ENCODE measurements at places on chromosomes 7 and 10.

DNA sequence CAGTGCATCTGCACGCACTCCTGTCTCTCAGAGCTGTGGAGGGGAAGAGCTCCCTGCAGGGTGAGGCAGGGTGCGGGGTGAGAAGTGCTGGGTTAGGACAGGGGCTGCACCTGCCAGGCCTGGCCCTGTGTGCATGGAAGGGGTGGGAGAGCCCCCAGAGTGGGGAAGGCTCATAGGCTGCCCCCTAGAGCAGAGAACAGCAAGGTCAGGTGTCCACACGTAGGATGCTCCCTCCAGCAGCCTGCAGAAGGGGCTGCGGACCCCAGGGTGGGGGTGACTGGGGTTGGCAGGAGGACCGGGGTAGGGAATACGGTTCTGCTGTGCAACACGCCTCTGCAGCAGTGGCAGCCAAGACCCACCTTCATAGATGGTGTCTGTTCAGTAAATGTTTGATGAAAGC lies 208.6 kb downstream of the PTPRN2 start:
- no peak for DNase-seq

DNA sequence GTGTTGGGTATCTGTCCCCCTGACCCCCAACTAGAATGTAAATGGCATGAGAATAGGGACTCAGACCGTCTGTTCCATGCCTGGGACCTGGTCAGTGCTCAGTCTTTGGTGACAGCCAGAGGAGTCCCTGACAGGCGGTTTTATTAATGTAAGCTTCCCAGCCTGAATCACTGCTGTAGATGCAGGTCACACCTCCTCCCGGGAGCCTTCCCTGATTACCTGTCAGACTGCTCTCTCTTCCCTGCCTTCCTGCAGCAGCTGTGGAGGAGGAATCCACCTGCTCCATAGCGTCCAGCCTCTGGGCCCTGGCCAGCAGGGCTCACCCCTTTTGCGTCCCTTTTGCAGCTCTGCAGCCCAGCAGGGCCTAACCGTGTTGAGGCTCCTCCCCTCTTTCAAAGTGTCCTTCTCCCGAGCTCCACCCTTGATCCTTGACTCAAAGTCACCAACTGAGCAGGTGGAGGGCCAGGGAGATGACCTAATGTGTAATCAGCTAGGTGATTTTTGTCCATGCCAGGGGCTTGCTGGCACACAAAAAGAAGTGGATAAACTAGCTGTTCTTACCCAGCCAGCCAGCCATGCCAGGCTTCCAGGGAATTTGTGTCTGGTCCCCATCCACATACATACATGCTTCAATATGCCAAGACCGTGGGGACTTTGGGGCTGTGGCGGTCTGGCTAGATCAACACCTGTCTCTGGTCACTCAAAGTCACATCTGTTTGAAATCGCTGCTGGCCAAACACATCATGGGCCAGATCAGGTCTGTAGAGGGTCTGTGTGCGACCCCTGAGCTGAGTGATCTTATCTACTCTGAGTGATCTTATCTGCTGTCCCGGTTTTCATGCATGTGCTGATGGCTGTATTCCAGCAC lies 195.1 kb downstream of the CCDC3 start:
- no peak for DNase-seq

DNA sequence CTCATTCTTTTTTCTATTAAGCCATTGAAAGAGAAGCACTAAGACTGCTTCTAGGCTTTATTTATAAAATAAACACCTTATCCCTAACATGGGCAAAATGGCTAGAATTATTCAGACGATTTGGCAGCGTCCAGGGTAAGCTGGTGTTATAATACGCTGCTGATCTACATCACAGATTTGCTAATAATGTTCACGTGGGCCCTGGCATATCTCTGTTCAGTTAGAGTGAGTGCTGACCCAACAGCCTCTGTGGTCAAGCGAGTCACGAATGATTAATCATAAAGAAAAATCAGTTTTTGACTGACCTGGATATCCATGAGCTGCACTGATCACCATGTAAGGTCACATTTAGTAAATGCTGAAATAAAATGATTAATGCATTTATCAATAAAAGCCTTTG lies 28.4 kb upstream of the CBLL1 start:
- no peak for DNase-seq

DNA sequence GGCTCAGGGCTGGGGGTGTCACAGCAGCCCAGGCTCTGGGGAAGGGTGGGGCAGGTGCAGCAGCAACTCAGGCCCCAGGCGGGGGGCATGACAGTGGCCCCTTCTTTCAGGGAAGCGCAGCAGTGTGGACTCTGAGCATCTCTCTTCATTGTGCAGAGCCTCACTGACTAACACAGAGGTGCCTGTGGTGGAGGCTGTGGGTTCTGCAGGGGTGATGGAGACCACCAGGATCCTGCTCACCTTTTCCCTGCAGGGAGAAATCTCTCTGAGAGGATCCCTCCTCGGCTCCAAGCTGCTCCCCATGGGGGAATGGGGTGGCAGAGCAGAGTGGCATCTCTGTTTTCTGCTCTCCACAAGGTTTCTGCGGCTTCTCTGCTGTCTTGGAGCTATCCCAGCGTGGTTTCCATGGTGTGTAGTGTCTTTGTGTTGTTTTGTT lies 37.8 kb upstream of the SHH start:
- no peak for DNase-seq

- DNase-seq: no peak
Measured at GRCh38 chr10:122239578-122240257, 31.4 kb upstream of the BTBD16 start.

GRCh38 chr7:43108255-43109011 lies 4.0 kb upstream of the HECW1 start:
- DNase-seq: peak; percentile 35

- DNase-seq: no peak
Measured at GRCh38 chr10:131792011-131792651, 108.7 kb upstream of the PPP2R2D start.

- no peak for DNase-seq
Measured at GRCh38 chr10:99938563-99938962, 71.2 kb downstream of the DNMBP start.

- DNase-seq: no peak
Measured at GRCh38 chr10:117552156-117552631, 9.6 kb downstream of the EMX2 start.

- DNase-seq: no peak
Measured at GRCh38 chr10:24518981-24519597, 204.6 kb downstream of the ARHGAP21 start.

DNA sequence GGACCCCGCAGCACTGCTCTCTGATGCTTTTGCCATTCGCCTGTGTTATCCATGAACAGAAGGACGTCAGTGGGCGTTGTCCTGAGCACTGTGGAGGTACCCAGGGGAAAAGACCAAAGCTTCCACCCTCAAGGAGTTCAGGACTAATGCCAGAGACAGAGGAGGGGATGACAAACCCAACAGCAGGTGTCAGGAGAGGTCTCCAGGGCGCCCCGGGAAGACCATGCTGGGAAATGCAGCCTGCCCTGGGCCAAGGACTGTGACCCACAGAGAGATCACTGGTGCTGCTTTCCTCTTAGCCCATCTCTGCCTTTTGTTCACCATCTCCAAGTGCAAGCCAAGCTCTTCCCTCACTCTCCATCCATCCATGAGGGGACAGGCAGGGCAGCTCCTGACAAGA lies 166.8 kb upstream of the PFKP start:
- DNase-seq: no peak

- DNase-seq: no peak
Measured at GRCh38 chr10:71277914-71278665, 41.0 kb upstream of the SLC29A3 start.

DNA sequence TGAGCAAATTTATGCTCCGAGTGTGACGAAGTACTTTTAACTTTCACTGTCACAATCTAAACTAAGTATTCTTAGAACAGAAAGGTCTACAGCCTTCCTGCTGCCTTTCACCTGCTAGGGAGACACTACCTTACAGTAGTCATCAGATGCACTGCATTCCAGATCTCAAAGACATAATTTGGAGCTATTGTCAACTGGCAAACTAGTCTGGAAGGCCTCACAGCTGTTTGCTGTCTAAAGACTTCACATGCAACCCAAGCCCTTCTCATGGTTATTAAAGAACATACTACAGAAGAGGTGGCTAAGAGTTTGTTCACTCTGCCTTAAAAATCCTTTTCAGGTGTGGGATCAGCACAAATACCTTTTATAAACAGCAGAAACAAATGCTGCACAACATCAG lies 91.8 kb upstream of the KCNIP2 start:
- no peak for DNase-seq

GRCh38 chr10:132920101-132920925 lies 22.1 kb downstream of the CFAP46 start:
- no peak for DNase-seq

DNA sequence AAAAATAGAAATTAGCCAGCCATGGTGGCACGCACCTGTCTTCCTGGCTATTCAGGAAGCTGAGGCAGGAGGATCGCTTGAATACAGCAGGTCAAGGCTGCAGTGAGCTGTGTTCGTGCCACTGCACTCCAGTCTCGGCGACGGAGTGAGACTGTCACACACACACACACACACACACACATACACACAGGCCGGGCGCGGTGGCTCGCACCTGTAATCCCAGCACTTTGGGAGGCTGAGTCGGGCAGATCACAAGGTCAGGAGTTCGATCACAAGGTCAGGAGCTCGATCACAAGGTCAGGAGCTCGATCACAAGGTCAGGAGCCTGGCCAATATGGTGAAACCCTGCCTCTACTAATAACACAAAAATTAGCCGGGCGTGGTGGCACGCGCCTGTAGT lies 68.4 kb downstream of the ST8SIA6 start:
- no peak for DNase-seq

- DNase-seq: no peak
Measured at GRCh38 chr7:158840604-158841003, 11.3 kb upstream of the ESYT2 start.

- DNase-seq: no peak
Measured at GRCh38 chr7:123811056-123811455, 33.9 kb upstream of the HYAL4 start.

- DNase-seq: no peak
Measured at GRCh38 chr10:129812398-129812797, 151.7 kb downstream of the EBF3 start.

DNA sequence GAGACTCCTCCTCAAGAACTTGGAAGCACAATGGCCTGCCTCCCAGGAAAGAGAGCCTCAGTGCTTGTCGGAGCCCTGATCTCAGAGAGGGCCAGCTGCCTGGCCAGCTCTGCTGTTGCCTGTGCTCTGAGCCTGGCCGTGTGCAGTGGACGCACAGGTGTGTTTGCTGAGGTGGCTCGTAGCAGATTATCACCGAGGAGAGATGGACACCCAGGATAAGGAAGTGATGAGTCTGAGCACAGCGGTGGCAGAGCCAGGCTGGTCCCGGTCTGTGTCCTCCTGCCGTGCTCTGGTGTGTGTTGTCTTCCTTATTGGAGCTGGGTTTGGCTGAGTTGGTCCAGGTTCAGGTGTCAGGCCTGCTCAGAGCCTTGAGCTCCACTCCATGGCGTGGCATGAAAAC lies 208.5 kb downstream of the EBF3 start:
- DNase-seq: no peak

- DNase-seq: no peak
Measured at GRCh38 chr7:54701982-54702381, 57.0 kb downstream of the SEC61G start.
